ENCODE measurements at places on chromosomes 6 and 20.

GRCh38 chr6:105474234-105474633 lies 71.4 kb upstream of the PREP start:
- no peak for DNase-seq

DNA sequence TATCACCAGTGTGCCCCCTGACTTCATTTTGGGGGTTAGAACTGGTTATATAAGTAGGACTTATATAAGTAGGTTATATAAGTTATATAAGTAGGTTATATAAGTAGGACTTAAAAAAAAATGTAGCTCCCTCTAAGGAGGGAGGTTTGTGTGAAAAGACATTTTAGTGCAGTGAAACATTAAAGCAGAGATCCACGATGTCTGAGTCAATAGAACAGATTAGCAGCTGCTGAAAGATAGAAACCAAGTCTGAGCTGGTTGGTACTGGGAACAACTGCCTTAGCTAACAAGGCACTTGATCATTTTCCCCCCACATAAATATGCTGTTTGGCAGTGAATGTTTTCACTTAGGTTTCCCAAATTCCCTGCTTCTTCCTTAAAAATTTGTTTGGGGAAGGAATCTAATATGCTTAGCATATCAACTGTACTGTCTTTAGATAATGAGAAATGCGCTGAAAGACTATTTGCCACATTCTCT lies 2.1 kb upstream of the RPS12 start:
- no peak for DNase-seq

GRCh38 chr6:138161338-138162110 lies at the start of gene ARFGEF3:
Gene ARFGEF3, plus strand, starts transcription at chr6:138161939. Its CDS starts 148 bp downstream, at chr6:138162087.
- DNase-seq, result peak; percentile 62

DNA sequence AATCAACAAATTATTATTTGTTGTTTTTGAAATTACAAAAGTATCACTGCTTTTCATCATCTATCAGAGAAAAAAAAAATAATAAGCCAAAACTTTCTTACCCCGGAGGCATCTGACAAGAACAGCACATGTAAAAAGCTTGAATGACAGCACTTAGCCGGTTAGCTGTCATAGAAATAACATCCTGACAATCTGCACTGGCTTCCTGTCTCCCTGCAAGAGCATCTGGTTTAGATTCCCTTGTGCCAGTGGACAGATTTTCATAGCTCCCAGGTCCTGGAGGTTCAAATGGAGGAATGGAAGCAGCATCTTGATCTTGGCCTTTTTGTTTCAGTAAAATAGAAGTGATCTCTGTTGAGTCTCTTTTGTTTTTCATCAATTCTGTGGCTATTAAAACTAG lies 74.8 kb downstream of the HACE1 start:
- DNase-seq, result no peak

GRCh38 chr20:10754824-10755223 lies 81.0 kb upstream of the JAG1 start:
- no peak for DNase-seq

DNA sequence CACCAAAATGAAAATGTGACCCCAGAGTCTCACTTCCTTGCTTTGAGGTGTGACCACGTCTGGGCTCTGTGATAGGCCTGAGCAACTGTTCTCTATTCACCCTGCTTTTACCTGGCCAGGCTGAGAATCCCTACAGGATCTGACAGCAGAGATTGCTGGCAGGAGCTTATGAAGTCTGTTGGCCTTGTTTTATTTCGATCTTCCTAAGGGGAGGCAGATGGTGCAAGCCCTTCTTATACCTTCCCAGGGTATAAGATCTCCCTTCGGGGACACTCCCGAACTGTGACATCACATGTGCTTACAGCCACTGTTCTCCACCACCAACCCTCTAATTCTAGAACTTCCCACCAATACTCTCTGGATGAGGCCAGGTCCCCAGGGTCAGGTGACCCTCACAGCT lies 26.8 kb downstream of the MYT1 start:
- DNase-seq, result no peak

DNA sequence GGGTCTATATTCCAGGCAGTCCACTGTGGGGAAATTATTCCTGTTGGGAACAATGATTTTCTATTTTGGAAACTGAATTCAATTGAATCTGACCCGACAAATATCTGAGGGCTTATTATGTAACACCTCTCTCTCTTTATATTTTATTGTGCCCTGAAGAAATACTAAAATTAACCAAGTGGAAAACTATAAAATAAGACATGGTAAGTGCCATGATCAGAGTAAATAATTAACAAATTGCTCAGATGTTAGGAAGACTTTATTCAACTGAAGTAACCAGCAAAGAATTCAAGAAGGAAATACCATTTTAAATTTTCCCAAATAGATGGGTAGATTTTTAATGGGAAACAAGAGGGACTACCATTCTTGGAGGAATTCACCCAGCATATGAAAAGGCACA lies 632.9 kb downstream of the MAFB start:
- DNase-seq, result no peak

DNA sequence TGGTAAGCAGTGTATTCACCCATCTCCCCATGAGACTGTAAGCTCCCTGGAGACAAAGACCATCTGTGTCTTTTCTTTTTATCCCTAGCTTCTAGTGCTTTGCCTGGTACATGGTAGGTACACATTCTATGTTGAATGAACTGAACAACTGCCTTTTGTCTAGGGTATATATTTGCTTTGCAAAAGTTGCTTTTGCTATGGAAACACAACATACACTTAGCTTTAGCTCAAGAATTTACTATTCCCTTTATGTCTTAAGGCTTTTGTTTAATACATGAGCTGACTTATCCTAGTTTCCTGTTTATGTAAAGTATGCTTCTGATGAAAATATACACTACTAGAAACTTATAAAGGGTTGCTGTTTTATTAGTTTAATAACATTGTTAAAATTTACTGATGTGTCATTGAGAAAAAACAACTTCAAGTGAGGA lies 198.2 kb downstream of the PRL start:
- DNase-seq, result no peak

DNA sequence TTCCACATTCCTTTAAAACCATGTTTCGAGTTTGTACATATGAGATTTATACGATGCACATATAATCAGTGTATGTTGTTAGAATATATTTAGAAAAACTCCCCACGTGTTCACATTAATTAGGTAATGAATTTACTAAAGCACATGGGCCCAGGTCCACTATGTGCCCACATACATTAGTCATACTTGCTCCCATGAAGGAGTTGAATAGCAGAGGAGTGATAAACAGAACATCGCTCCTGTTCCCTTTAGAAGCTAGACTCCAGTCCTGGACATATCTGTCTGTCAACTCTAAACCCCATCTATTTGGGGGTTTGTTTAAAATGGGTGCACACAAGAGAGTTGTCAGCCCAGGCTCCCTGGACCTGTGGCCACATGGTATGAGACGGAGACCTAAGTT lies 108.1 kb upstream of the TIAM2 start:
- DNase-seq, result no peak

DNA sequence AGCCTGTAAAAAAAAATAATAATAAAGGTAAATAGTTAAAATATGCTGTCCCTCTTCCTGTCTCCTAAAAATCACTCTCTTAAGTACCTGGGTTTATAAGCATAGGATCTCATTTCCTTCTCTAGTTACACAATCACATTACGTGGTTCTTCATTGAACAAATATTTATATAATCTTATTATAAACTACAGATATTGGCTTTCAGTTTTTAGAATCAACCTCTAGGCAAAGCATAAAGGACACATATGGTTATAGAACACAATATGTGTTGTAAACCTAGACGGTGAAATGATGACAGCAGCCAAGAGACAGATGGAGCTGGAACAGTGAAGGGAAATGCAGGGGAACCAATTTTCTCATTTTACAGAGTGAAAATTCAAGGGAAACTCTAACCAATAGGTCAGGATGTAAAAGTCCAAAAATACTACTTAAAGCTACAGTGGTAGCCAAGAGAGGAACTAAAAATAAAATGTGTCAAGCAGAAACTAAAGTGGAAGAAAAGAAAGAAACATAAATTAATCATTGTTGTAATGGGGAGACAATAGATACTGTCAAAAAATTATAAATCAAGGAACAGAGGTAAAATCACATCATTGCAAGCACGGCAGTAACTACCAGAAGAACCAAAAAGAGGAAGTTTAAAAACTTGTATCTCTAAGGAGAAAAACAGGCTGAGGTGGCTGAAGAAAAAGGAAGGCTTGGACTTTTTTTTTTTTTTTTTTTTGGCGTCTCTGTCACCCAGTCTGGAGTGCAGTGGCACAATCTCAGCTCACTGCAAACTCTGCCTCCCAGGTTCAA lies 82.8 kb upstream of the CDYL start:
- DNase-seq, result no peak

- no peak for DNase-seq
Observed at GRCh38 chr20:51126337-51126736, 103.4 kb upstream of the KCNG1 start.

DNA sequence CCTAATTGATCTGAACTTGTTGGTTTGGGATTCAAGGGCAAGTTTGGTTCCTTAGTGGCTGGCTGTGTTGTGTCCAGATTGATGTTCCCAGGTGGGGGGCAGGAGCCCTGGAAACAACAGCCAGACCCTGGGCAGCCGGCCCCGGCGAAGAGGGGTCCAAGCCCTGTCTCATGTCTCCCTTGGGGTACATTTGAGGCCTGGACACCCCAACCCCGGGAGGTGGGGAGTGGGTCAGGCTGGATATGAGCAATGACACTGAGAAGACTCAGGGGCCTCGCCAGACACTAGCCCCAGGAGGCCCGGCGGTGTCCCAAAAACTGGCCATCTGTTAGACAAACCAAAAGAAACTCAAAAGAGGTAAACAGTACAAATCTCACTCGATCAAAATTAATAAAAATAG lies 79.6 kb downstream of the YTHDF1 start:
- no peak for DNase-seq

- DNase-seq, result no peak
Observed at GRCh38 chr6:133705066-133705465, 183.8 kb upstream of the TCF21 start.

DNA sequence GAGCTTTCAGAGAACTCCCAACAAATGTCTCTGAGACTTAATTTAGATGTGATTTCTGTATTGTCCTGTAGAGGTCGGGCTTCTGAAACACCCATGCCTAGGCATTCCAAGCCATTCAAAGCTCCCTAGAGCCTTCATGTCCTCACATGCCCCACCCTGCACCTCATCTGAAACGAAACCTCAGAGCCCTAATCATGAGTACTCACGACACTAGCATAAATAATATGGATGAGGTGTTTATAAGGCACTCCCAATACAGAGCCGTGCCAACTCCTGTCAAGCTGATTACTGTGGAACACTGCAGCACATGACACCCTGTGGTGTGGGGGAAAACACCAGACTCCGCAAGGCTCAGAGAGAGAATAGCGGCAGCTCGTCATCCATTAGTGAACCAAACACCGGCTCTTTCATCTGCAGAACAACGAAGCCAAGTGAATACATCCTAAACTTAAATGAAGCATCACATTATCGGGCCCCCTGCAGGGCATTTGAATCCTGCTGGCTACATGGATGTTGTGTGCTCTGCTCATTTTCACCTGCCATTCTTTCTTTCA lies 83.8 kb downstream of the FNDC1 start:
- DNase-seq, result no peak

DNA sequence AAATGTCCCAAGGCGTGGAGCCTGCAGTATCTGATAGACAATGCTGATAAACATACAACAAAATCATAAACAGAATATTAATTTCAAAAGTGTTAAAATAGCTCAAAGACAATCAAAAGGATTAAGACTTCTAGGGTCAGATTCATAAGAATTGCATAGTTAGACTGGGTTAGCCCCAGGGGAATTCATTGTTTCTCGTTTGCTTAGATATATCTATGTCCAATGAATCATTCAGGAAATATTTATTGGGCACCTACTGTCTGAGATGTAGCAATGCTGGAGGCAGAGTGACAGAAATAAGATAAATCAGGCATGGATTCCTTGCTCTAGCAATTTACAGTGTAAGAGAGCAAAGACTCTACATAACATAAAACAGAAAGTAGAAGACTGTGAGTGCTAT lies 124.4 kb upstream of the PRL start:
- no peak for DNase-seq

DNA sequence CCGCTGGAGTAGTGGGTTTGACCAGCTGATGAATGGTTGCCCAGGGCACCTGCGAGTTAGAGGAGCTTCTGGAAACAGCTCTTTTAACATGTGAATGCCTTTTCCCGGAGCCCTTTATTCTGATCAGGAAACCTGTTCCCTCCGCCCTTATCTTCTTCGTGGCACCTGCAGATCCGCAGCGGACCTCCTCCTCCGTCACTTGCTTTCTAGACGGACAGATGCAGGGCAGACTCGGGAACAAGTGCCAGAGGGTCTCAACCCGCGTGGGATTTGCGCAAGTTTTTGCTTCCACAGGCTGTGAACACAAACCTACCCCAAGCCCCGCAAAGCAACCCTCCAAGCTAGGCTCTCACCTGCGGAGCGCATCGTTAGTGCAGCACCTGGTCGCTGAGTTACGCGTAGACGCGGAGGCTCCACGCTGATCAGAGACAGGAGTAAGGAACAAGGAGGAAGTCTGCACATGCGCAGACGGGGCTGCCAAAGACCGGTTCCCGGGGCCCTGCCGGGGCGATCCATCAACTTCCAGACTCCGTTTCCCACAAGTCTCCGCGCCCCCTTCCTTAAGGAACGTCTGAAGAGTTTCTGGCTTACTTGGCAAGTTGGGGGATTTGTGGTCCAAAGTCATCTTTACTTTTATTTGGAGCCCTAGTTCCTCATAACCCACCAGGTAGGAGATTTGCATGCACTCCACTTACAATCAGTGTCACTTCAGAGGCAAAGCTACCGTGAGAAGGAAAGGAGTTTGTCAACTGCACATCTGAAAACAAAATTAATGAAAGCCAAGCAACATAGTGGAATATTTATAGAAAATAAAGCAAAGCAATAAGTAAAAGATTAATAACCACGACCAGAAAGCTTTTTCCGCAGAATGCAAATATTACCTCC lies 52.7 kb upstream of the ELMO2 start:
- DNase-seq, result peak; percentile 56

DNA sequence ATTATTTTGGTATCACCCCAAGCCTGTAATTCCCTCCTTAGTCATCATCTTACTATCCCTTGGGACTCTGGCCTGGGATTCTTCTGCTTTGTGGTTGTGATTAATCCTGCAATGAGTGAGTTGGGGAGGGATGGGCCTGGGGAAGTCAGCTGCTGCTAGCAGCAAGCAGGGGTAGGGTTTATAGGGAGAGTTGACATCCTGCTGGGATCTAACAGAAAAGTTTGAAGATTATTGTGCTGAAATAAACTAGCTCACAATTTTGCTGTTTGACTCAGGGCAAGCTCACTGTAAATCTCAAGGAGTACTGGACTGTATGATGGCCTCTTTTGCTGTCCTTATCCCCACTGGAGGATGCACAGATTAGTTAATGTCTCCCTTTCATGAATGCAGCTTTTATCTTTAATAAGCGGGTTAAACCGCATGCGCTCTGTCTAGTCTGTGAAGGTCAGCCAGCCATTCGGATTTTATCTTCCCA lies 83.4 kb downstream of the JARID2 start:
- no peak for DNase-seq

GRCh38 chr20:64216036-64216435 lies 39.5 kb upstream of the PCMTD2 start:
- no peak for DNase-seq

GRCh38 chr20:20561841-20562240 lies 150.6 kb downstream of the RALGAPA2 start:
- DNase-seq, result no peak

GRCh38 chr6:163707387-163708355 lies 293.2 kb downstream of the QKI start:
- no peak for DNase-seq

- no peak for DNase-seq
Observed at GRCh38 chr6:97594844-97595243, 311.8 kb upstream of the MMS22L start.

Measured in upper lobe of left lung (tissue), 6 donors.